GM12878 (cell line): ENCODE measurements at places on chromosomes 1 and 21.
A peak's percentile ranks its signal among the peaks of the same experiment; 100 is the strongest.

DNA sequence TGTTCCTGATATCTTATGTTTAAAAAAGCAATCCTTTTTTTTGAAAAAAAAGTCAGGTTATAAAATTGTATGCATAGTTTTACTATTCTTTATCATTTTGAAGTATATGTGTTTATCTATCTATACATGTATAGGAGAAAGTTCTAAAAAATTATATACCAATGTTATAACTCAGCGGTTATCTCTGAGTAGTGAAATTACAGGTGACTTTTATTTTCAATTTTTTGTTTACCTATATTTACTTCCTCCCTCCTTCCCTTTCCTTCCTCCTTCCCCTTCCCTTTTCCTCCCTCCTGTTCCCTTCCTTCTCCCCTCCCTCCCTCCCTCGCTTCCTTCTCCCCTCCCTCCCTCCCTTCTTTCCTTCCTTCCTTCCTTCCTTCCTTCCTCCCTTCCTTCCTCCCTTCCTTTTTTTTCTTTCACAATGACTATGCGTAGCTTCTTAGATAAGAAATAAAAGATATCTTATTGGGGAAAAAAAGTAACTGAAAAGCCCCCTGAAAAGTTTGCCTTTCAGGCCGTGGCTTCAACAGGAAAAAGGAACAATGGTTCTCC is 77.1 kb downstream of the ABCA4 start:
- DNase-seq, result no peak

- DNase-seq, result no peak
Observed at GRCh38 chr1:244329591-244330317, 122.0 kb downstream of the ADSS2 start.

DNA sequence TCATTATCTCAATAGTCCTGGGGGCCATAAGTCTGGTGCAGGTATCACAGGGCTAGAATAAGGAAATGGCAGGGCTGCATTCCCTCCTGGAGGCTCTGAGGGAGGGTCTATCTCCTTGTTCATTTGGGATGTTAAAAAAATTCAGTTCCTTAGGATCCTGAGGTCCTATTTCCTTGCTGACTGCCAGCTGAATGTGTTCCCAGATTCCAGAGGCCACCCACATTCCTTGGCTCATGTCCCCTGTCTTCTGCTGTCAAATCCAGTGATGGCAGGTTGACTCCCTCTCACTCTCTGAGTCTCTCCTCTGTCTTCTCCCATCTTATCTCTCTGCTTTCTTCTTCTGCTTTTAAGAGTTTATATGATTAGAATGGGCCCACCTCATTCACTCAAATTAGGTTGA is 400.6 kb downstream of the PTPRU start:
- DNase-seq, result no peak

- peak; percentile 17 for DNase-seq
Observed at GRCh38 chr1:110203021-110203661, 7.0 kb upstream of the KCNC4 start.

- DNase-seq, result no peak
Observed at GRCh38 chr1:27478098-27478497, 11.9 kb downstream of the WASF2 start.

DNA sequence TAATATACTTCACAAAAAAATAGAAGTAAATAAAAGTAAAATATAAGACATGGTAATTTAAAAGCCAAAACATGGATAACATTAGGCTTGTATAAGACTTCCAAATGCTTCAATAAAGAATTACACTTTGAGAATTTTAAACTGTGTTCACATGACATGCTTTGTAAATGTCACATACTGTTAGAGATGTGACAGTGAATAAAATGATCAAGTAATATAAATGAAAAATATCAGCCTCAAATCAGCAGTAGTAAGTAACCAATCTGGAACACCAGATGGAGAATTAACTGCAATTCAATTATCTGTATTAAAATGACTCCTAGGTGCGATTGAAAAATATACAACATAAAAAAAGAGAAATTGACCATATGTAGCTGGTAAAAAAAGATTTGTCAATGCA is 1260.8 kb downstream of the BRINP3 start:
- no peak for DNase-seq

DNA sequence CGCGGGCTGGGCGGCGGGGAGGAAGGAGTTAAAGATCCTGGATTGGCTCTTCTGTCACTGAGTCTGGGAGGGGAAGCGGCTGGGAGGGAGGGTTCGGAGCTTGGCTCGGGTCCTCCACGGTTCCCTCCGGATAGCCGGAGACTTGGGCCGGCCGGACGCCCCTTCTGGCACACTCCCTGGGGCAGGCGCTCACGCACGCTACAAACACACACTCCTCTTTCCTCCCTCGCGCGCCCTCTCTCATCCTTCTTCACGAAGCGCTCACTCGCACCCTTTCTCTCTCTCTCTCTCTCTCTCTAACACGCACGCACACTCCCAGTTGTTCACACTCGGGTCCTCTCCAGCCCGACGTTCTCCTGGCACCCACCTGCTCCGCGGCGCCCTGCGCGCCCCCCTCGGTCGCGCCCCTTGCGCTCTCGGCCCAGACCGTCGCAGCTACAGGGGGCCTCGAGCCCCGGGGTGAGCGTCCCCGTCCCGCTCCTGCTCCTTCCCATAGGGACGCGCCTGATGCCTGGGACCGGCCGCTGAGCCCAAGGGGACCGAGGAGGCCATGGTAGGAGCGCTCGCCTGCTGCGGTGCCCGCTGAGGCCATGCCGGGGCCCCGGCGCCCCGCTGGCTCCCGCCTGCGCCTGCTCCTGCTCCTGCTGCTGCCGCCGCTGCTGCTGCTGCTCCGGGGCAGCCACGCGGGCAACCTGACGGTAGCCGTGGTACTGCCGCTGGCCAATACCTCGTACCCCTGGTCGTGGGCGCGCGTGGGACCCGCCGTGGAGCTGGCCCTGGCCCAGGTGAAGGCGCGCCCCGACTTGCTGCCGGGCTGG is at the start of gene NPR1:
Gene NPR1, plus strand, starts transcription at position 170 of the 818 bp plus-strand sequence. Its CDS starts 421 bp downstream, at position 591.
- no peak for DNase-seq

- no peak for DNase-seq
Observed at GRCh38 chr1:15090373-15090772, 63.2 kb upstream of the TMEM51 start.

DNA sequence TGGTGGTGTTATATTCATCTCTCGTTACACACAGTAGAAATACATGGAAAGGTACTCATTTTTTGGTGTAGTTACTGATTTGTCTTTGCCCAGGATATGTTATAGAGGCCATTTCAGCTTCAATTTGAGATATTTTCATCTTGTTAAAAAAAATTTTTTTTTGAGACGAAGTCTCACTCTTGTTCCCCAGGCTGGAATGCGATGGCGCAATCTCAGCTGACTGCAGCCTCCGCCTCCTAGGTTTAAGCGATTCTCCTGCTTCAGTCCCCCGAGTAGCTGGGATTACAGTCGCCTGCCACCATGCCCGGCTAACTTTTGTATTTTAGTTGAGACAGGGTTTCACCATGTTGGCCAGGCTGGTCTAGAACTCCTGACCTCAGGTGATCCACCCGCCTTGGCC is 19.0 kb downstream of the MORC3 start:
- no peak for DNase-seq

GRCh38 chr1:50893466-50893865 is 66.6 kb downstream of the FAF1 start:
- no peak for DNase-seq

GRCh38 chr1:25799352-25799934 is 550 bp upstream of the SELENON start:
- no peak for DNase-seq

GRCh38 chr1:66729119-66729518 is 23.1 kb upstream of the DYNLT5 start:
- no peak for DNase-seq
